ENCODE measurements at places on chromosomes 1 and 21.

GRCh38 chr1:51217101-51217500 lies 19.0 kb upstream of the RNF11 start:
- H3K27me3 ChIP-seq = no peaks in the 10 kb centered on the region
- peaks cover 4% of the 10 kb centered on the region for H3K4me1 ChIP-seq
- no peak overlapping the region for H3K27ac ChIP-seq
- no peak overlapping the region for H3K4me3 ChIP-seq
- DNase-seq = no peak

DNA sequence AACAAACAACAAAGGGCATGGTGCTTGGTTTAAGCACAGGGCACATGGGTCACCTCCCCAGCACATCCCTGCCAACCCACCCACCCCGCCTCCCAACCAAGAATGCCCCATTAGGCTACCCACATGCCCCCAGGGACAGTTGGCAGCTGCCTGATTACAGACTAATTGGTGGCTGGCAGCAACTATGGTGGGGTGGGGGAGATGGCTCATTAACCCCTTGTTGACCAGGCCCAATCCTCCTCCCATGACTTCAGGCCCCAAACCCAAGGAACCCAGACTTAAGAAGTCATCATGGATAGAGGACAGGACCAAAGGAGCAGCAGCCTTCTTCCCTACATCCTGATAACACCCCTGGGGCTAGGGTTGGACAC lies 1.3 kb downstream of the RIMS3 start:
- no peak overlapping the region for H3K27ac ChIP-seq
- peaks cover 4% of the 10 kb centered on the region for H3K4me1 ChIP-seq
- H3K36me3 ChIP-seq = no peaks in the 10 kb centered on the region
- DNase-seq = no peak

DNA sequence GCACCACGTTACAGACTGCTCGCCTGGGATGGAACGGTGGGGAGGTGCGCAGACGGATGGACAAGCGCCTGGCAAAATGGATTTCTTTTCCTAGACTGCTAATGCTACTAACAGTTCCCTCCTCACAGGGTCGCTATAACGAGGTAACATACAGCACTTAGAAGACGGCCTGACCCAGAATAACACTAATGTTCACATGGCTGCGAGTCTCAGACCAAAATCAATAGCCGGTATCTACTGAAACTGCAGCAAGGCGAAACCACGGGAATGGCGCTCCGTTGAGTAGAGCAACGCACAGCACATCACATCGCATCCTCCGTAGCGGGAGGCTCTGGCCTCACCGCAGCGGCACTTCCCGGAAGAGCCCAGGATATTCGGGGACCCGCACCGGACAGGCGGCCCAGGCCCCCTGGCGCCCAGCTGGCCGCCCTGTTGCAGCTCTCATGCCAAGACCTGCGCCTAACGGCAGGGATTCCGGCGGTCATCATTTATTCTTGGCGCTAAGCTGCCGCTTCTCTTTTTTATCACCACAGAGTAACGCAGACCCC lies 46.6 kb downstream of the VPS26C start:
- DNase-seq = no peak
- peaks cover 14% of the 10 kb centered on the region for H3K4me1 ChIP-seq
- peaks cover 5% of the 10 kb centered on the region for H3K36me3 ChIP-seq
- H3K27ac ChIP-seq = peak overlapping the region; percentile 75
- no peaks in the 10 kb centered on the region for H3K27me3 ChIP-seq
- H3K4me3 ChIP-seq = peak overlapping the region; percentile 86

DNA sequence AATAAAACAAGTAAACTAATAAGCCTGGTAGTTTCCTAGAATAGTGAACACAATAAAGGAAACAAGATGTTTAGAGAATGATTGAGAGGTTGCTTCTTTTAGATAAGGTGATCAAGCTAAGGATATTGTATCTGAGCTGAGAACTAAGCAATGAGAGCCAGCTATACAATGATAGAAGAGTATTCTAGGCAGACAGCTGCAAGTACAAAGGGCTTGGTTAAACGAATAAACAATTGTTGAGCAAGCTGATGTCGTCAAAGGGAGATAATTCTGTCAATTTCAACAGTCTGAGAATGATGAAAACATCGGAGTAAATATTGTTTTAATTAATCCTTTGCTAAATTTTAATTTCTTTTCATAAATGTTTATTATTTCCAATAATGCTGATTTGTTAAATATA lies 5.5 kb upstream of the FH start:
- no peak overlapping the region for H3K27ac ChIP-seq
- no peak for DNase-seq
- H3K27me3 ChIP-seq = no peaks in the 10 kb centered on the region
- no peaks in the 10 kb centered on the region for H3K4me1 ChIP-seq
- H3K36me3 ChIP-seq = no peaks in the 10 kb centered on the region

- no peaks in the 10 kb centered on the region for H3K27me3 ChIP-seq
- no peaks in the 10 kb centered on the region for H3K4me1 ChIP-seq
- no peak overlapping the region for H3K27ac ChIP-seq
Observed at GRCh38 chr1:39777306-39777705, 6.2 kb upstream of the OXCT2 start.

DNA sequence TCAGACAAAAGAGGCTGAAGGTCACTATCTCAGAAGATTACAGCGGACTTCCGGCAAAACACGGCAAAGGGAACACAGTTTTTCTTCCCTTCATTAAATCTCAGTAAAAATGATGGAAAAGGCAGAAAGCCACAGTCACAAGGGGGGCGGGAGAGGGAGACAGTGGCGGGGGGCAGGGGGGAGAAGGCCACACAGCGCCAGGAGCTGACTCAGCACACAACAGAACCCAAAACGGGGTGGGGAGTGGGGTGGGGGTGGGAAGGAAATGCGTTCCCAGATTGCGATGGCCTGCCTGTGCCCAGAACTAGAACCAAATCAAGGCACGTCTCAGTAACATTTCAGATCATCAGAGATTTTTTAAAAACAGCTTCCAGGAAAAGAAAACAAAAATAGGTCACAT lies 13.4 kb downstream of the CFAP74 start:
- H3K4me3 ChIP-seq = no peak overlapping the region
- H3K36me3 ChIP-seq = no peaks in the 10 kb centered on the region
- peaks cover 6% of the 10 kb centered on the region for H3K4me1 ChIP-seq
- H3K27me3 ChIP-seq = peaks cover 50% of the 10 kb centered on the region
- no peak overlapping the region for H3K27ac ChIP-seq

DNA sequence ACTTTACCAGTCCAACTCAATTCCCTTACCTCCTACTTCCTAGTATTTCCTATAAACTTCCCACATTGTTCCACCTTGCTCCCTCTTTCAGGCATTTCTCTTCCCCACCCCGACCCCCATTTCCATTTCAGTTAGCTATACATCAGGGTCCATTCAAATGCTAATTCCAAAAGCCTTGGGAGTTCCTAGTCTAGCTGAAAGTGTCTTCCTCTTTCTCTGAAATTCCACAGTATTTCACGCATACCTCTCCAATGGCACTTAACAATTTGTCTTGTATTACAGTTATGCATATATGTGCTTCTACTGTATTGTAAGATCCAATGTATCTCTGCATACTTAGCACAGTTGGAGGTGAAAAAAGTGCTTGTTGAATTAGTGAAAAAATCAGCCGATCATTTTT lies 94.9 kb downstream of the ZNF644 start:
- no peak for DNase-seq
- H3K27me3 ChIP-seq = no peaks in the 10 kb centered on the region
- no peak overlapping the region for H3K4me3 ChIP-seq
